Mesenchymal stem cell (in vitro differentiated cells and primary cell): ENCODE measurements at places on chromosomes 4 and X.

DNA sequence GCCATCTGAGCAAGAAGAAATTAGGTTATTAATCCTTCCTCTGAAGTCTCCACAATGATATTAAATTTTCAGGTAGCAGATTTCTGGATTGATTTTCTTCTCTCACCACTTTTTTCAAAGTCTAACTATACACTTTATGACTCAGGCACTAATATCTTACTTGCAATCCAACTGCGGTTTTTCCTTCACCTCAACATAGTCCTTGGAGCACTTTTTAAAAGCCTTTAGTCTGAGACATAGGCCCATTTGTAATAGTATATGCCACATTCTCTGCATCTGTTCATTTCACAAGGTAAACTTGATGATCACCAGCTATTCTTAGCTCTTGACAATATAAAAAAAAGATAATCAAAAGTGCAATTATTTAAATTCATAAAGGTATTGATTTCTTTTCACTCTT, 55.9 kb upstream of the EDNRA start:
- H3K4me1 ChIP-seq, result no peaks in the 10 kb centered on the region

DNA sequence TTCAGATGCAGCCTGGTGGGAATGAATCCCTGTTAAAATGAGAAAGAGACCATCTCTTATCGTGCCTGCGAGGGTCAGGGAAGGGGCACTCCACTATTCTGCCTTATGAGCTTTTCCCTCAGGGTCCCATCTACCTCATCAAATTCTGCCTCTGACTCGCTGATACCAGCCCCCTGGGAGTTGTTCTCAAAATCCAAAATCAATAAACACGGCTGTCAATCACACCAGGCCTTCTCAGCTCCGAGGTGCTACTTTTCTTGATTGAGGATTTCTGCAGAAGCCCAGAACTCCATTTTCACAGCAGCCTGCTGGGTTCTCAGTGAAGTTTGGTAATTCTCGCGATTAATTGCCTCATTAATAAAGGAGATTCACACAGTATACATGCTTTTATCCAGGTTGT, 312.6 kb downstream of the STIM2 start:
- DNase-seq, result no peak
- no peaks in the 10 kb centered on the region for H3K36me3 ChIP-seq
- no peaks in the 10 kb centered on the region for H3K4me1 ChIP-seq
- peaks cover 2% of the 10 kb centered on the region for H3K27me3 ChIP-seq

GRCh38 chr4:96103086-96103485, 263.2 kb downstream of the PDHA2 start:
- H3K27me3 ChIP-seq, result no peaks in the 10 kb centered on the region
- DNase-seq, result peak; percentile 6
- H3K36me3 ChIP-seq, result no peaks in the 10 kb centered on the region
- no peak overlapping the region for H3K27ac ChIP-seq

DNA sequence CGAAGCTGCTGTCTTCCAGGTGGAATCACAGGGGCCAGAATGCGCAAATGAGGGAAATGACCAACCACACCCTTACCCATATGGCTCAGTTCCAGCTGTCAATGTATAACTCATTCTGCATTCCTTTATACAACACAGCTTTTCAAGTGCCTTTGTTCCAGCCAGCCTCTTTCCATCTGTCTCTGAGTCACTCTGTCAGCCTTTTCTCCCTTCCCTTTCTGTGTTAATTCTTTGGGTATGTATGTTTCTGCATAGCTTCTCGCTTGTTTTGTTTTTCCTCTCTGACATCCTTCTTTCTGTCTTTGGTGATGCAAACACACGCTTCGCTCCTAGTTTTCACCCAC, 54.5 kb downstream of the RS1 start:
- no peaks in the 10 kb centered on the region for H3K36me3 ChIP-seq
- H3K4me1 ChIP-seq, result peaks cover 5% of the 10 kb centered on the region
- H3K27me3 ChIP-seq, result no peaks in the 10 kb centered on the region

DNA sequence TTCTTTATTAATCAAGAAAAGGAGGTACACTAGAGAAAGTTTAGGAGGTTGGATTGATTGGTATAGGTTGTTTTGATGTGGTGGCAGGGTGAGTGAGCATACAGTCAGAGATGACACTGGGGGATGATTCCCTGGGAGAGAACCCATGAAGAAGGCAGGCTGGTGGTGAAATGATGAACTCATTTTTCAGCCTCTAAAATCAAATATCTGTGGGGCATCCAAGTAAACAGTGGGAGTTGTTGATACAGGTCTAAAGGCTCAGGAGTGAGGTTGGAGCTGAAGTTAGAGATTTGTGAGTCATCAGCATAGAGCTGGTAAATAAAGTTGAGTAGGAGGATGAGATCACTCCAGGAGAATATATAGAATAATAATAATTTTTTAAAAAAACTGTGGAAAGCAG, 10.0 kb upstream of the AP1S2 start:
- H3K4me3 ChIP-seq, result no peak overlapping the region
- no peak overlapping the region for H3K27ac ChIP-seq
- H3K4me1 ChIP-seq, result no peaks in the 10 kb centered on the region
- no peaks in the 10 kb centered on the region for H3K36me3 ChIP-seq
- H3K27me3 ChIP-seq, result peaks cover 47% of the 10 kb centered on the region

DNA sequence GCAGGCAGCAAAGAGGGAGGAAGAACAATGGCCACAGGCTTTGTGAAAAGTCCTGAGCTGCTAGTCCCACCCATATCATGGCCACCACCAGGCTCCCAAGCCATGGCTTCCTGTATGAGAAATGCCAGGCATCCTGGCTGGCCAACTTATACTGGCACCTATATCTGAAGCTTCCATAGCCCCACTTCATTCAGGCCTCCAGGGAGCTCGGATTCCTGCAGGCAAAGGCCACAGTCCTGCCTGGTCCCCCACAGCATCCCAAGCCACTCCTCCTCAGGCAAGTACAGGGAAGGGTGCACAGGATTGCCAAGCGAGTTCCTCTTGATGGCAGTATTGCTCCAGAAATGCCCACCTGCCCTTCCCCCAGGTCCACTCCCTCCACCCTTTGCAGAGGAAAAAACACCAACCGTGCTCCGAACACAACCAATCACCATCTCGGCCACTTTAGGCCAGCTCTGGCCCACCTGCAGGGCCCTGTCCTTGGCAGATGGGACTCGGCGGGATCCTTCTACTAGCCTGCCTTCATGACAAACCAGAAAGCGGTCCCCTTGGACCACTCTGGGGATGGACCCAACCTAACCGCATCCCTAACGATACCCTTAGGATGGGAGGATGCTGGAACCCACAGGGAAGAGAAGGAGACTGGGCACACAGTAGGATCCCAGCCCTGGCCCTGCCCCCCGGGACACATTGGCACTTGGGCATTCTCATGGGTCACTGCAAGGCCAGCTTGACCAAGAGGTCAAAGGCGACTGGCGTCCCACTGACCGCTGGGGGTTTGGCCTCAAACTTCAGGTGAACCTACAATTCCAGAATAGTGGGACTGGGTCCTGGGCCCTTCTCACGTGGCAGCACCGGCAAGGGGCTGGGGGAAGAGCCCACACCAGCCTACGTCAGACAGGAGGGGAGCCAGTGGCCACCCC, 220.4 kb upstream of the AGTR2 start:
- peaks cover 30% of the 10 kb centered on the region for H3K27me3 ChIP-seq
- H3K4me1 ChIP-seq, result no peaks in the 10 kb centered on the region
- no peak for DNase-seq
- no peaks in the 10 kb centered on the region for H3K36me3 ChIP-seq
- H3K27ac ChIP-seq, result no peak overlapping the region

DNA sequence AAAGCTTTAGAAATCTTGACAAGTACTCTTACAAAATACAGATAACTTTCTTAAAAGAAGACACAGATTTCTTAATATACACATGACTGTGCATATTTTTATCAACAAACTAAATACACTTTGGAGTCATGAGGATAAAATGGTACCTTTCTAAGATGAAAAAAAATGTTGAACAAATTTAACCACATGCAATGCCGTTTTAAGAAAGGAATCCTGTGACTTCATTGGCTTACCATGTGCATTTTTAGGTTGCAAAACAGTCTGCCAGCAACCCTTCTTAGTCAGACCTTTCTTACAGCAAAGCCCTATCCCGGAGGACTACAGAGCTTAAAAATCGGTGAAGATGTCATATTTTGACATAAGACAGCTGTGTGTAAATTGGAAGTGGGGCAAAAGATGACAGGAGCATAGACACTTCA, 51.7 kb downstream of the GASK1B start:
- H3K36me3 ChIP-seq, result peaks cover 22% of the 10 kb centered on the region
- H3K27me3 ChIP-seq, result no peaks in the 10 kb centered on the region
- peak; percentile 97 for DNase-seq
- H3K4me3 ChIP-seq, result no peak overlapping the region

GRCh38 chr4:3212391-3213105, 36.4 kb upstream of the MSANTD1 start:
- H3K4me1 ChIP-seq, result no peaks in the 10 kb centered on the region
- DNase-seq, result no peak
- H3K36me3 ChIP-seq, result peaks cover 61% of the 10 kb centered on the region
- no peaks in the 10 kb centered on the region for H3K27me3 ChIP-seq

DNA sequence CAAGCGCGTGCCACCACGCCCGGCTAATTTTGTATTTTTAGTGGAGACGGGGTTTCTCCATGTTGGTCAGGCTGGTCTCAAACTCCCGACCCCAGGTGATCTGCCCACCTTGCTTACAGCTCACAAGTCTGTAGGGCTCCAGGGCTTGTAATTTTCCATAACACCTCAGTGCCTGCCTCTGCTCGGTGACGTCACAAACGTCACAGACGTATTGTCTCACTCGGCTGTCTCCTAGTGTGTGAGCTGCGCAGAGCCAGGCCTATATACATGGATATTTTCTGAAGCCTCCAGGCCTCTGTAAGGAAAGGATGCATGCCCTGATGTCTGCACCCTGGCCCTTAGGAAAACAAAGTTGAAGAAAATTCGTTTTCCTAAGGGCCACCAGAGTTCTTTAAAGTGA, 8.6 kb upstream of the NKRF start:
- H3K27me3 ChIP-seq, result no peaks in the 10 kb centered on the region
- no peak overlapping the region for H3K27ac ChIP-seq
- no peaks in the 10 kb centered on the region for H3K36me3 ChIP-seq

GRCh38 chr4:138053641-138054301, 188.4 kb downstream of the SLC7A11 start:
- H3K27ac ChIP-seq, result peak overlapping the region; percentile 89
- no peaks in the 10 kb centered on the region for H3K27me3 ChIP-seq
- peak; percentile 95 for DNase-seq
- H3K4me1 ChIP-seq, result peaks cover 7% of the 10 kb centered on the region

DNA sequence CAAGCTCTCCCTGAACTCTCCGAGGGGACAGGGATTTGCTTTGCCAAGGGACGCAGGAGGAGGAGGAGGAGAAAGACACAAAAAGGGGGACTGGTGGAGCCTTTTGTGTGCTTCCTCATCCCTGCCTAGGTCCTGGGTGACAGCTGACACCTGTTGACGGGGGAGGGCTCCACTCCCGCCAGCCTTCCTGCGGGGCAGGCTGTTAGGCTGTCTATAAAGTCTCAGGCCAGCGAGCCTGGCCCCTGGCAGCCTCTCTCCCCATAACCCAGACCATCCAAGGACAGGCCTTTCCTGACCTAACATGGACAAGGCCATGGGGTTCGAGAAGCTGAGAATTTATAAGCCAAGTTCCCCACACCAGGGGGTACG, 832 bp upstream of the EVC2 start:
- peaks cover 49% of the 10 kb centered on the region for H3K4me1 ChIP-seq
- H3K4me3 ChIP-seq, result no peak overlapping the region
- H3K27ac ChIP-seq, result no peak overlapping the region
- peaks cover 7% of the 10 kb centered on the region for H3K36me3 ChIP-seq
- no peak for DNase-seq
- H3K27me3 ChIP-seq, result no peaks in the 10 kb centered on the region

DNA sequence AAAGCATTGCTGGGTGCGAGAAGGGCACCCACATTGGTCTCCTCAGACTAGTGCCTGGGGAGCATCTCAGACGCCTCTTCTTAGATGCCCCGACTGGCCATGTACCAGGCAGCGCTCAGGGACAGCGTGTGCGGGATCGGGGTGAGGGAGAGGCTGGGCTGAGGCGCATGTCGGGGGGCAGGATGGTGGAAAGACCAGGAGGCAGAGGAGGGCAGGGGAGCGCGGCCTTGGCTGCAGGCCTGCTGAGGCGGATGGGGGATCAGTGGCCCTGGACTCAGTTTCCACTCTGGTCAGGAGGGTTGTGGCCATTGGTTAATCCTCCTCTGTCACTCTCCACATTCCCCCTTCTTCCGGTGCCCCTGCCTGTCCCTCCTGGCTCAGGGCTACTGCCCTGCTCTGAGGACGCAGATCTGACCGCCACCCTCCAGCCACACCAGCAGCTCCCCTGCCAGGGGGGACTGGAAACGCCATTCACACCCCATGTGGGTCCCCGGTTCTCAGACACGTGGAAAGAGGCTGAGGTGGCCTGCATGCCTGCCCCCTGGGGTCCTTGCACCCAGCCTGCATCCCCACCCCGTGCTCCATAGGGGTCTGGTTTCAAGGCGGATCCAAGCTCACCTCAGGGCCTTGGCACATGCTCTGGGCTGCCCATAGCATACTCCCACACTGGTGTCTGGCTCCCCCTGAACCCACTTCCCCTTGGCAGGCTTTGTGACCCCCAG, 105.9 kb downstream of the CPZ start:
- H3K27ac ChIP-seq, result no peak overlapping the region
- H3K27me3 ChIP-seq, result no peaks in the 10 kb centered on the region

DNA sequence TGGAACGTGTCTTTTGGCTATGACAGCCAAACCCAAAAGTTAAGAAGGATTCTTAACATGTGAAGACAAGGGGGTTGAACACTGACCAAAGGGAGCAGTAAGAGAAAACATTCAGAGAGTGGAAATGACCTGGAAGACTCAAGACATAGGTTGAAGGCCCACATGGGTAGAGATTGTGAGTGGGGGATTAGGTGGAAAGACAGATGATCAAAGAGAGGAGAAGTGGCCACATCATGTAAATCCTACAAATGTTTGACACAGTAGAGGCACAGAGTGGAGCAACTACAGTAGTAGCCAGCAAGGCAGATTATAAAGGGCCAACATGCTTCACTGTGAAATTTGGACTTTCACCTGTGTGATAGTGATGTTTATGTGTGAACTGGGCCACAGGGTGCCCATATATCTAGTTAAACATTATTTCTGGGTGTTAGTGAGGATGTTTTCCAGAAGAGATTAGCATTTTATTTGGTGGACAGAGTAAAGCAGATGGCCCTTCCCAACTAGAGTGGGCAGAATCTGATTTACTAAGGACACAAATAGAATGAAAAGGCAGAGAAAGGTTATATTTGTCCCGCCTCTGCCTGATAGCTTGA, 559.3 kb downstream of the RAB28 start:
- H3K4me1 ChIP-seq, result no peaks in the 10 kb centered on the region
- no peaks in the 10 kb centered on the region for H3K36me3 ChIP-seq
- H3K4me3 ChIP-seq, result no peak overlapping the region
- no peaks in the 10 kb centered on the region for H3K27me3 ChIP-seq
- no peak for DNase-seq
- H3K27ac ChIP-seq, result no peak overlapping the region
